A172 (cell line): ENCODE measurements at places on chromosomes 16 and 17. TPM values are rescaled to one million over a fixed set of nuclear protein-coding genes. Genes with fewer than 3 reads are reported as not detected.
A peak's percentile ranks its signal among the peaks of the same experiment; 100 is the strongest.

RECQL5 gene
- 18.0 and 19.0 TPM in 2 replicates for total RNA-seq

TMC5 gene
- total RNA-seq = not detected in 2 replicates

CBX2 gene
- total RNA-seq = 24.7 and 27.2 TPM in 2 replicates

TLCD2 gene
- total RNA-seq = 0.45 and 0.50 TPM in 2 replicates

ANKS3 gene
- 12.0 and 19.6 TPM in 2 replicates for total RNA-seq

DNA sequence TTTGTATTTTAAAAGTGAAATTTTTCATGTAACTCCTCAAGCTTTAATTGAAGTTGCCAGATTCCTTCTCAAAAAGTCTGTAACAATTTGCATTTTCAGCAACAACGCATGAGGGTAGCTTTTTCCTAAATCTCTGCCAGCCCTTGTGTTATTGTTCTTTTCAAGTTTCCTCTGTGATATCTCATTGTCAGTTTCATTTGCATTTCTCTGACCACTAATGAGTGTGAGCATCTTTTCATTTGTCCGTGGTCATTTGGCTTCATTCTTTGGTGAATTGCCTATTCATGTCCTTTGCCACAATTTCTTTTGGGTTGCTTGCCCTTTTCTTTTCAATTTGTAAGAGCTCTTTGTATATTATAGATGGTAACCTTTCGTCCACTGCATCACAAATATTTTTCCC is 68.0 kb upstream of the NKD1 start:
- DNase-seq = no peak

DNA sequence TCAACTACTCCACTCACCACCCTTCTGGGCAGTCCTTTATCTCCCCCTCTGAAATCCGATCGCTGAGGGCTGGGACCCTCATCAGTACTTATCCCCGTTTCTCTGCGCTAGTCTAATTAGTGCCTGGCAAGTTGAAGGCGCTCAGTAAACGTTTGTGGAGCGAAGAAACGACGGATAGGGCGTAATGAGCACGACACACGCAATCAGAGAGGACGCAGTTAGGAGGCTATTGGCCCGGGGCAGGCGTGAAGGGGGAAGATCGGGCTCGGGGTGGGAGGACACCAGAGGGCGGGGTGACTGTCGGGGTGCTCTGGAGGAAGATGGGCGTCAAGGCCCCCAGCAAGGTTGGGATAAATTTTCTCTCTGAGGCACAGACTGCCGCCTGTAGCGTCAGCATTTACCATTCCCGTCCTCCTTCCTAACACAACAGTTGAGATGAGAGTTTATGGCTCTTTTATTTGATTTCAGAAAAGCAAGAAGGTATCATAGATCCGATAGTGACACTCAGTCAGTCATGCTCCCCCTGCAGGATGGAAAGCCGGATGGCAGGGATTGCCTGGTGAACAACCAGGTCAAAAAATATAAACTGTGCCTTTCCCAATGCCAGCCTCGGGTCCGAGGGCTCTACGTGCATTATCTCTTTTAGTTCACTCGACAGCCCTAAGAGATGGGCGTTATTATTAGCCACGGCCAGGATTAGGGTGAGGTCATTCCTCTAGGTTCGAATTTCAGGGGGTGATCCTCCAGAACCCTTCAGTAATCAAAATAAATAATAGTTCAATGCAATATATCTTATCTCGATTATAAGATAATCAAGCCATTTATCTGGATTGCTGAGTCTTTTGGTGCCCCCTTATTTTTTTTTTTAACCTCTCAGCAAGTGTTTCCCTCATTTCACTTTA is 9.5 kb upstream of the ARL4D start:
- DNase-seq = peak; percentile 65

DNA sequence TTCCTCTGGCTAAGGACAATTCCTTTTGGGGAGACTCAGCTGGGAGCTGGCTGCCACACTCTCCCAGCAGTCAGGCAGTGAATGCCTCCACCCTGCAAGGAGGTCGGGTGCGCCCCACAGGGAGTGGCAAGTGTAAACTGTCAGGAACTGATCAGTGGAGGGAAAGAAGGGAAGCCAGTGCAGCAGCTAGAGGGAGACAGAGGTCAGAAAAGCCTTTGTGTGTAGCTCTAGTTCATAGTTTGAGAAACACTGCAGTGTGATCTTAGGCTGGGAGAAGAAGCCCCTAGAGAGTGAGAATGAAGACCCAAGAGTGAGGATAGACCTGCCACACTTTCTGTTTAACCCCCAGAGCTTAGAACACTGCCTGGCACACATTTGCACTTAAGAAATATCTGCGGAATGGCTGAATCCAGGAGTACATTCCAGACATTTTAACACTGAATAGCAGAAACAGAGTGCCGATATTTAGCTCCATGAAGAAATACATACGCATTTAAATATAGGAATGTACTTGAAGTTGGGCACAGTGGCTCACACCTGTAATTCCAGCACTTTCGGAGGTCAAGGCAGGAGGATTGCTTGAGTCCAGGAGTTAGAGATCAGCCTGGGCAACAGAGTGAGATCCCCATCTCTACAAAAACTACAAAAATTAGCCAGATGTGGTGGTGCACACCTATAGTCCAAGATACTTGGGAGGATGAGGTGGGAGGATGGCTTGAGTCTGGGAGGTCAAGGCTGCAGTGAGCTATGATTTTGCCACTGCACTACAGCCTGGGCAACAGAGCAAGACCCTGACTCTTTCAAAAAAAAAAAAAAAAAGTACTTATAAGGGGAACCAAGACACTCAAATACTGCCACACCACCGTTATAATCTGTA is 11.1 kb upstream of the SLC5A11 start:
- DNase-seq = peak; percentile 47

DNA sequence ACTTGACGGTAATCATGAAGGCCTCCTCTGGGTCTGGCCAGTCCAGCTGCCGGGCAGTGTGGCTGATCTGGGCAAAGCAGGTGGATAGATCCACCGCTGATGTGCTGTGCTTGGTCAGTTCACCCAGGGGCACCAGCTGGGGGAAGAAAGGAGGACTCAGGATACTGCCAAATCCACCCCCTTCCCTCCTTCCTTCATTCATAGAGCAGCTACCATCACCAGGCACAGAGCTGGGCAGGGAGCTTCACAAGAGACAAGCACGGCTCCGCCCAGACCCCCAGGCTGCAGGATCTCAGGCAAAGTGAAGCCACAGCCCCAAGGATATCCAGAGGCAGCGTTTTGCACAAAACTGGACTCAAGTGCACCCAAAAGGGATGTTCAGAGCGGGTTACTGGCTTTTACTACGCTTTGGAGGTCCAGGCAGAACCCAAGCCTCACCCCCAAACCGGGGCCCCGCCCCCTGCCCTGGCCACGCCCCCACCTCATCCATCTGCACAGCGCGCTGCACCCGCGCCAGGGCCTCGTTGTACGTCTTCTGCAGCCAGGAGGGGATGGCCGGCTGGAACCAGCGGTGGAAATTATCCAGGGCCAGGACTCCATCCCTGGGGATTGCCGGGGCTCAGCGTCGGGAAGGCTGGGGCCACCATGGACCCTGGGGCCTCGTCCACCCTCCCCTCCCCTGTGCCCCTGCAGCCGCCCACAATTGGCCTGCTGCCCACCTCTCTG is 9.1 kb downstream of the UNC13D start:
- no peak for DNase-seq

GRCh38 chr17:68351395-68351794 is 60.1 kb downstream of the ARSG start:
- DNase-seq = no peak

- DNase-seq = no peak
Observed at GRCh38 chr17:55817397-55817709, 66.5 kb downstream of the PCTP start.

DNA sequence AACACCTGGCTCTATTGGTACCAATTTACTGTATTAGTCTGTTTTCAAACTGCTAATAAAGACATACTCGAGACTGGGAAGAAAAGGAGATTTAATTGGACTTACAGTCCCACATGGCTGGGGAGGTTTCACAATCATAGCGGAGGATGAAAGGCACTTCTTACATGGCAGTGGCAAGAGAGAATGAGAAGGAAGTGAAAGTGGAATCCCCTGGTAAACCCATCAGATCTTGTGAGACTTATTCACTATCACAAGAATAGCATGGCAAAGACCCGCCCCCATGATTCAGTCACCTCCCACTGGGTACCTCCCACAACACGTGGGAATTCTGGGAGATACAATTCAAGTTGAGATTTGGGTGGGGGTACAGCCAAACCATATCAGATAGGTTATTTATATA is 22.6 kb upstream of the GOSR1 start:
- peak; percentile 8 for DNase-seq

DNA sequence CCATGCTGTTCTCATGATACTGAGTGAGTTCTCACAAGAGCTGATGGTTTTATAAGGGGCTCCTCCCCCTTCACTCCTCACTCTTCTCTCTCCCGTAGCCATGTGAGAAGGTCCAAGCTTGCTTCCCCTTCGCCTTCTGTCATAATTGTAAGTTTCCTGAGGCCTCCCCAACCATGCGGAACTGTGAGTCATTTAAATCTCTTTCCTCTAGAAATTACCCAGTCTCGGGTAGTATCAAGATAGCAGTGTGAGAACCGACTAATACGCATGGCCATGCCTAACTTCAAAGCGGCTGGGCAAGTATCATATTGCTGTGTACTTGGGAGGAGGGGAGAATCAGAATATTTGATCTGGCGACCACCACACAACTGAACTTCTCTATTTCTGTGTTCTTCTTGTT is 88.3 kb downstream of the PRKCB start:
- no peak for DNase-seq

- no peak for DNase-seq
Observed at GRCh38 chr17:7130621-7131422, 16.2 kb upstream of the ASGR2 start.

DNA sequence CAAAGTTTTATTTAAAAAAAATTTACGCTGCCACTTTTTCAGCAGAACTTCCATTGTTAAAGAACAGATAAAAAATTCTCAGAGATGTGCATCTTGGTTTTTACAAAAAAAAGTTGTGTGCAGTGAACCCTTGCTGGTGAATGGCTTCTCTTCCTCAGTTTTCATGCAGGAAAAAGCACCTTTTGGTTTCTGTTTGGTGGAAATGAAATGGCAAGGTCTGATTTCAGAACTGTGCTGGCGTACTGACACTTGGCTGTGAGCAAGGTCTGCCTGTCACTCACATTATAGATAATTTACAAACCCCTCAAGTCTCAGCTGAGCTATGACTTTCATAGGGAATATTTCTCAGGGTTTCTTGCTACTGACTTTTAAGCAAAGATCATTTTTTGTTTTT is 5.7 kb upstream of the SALL1 start:
- no peak for DNase-seq

- no peak for DNase-seq
Observed at GRCh38 chr17:75650874-75651273, 16.1 kb downstream of the RECQL5 start.

DNA sequence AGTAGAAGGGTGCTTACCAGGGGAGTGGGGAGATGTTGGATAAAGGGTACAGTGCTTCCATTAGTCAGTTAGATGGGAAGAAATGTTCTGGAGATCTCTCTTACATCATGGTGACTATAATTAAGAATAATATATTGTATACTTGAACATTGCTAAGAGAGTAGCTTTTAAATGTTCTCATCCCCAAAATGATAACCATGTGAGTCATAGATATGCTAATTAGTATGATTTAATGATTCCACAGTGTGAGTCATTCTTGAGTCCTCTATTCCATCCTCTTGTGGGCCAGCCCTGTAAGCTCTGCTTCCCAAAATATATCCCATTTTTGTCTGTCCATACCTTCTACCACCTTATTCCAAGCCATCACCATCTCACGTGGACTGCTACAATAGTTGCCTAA is 80.6 kb upstream of the CDH11 start:
- DNase-seq = peak; percentile 77
